ENCODE measurements at places on chromosomes 1 and 21.

- DNase-seq: no peak
These were observed 3.6 kb upstream of the COL11A1 start for GRCh38 chr1:103111926-103112325.

GRCh38 chr1:211557894-211558625, 20.9 kb downstream of the SLC30A1 start:
- no peak for DNase-seq

GRCh38 chr1:59375321-59376220, 78.7 kb downstream of the FGGY start:
- DNase-seq: no peak

GRCh38 chr1:234779160-234779538, 169.2 kb upstream of the IRF2BP2 start:
- no peak for DNase-seq
